ENCODE measurements at places on chromosomes 4 and X.

- DNase-seq: no peak
These were observed 638.0 kb upstream of the FRG1 start for GRCh38 chr4:189302719-189303118.

DNA sequence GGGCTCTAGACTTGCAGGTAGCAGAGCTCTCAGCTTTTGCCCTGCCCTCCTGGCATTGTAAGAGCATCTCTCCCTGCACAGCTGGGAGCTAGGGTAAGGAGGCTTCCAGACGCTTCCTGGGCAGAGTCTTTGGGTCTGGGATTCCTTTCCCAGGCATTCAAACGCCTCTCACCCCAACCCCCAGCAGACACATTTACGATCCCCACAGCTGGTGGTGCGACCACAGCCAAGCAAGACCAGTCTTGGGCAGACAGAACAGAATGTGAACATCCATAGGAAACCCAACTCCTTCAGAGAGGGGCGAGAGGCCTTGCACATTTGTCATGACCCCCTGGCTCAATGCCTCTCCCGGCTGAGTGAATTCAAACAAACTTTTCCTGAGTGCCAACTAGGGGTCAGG, 38.1 kb upstream of the CD99L2 start:
- DNase-seq: no peak

DNA sequence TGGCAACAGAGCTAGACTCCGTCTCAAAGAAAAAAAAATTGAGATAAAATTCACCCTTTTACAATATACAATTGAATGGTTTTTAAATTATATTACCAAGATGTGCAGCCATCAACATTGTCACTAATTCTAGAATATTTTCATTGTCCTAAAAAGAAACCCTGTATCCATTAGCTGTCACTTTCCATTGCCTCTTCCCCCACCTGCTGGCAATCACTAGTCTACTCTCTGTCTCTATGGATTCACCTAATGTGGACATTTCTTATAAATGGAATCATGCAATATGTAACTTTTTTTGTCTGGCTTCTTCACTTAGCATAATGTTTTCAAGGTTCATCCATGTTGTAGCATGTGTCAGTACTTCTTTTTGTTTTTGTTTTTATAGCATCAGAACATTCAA, 20.8 kb downstream of the ABHD18 start:
- no peak for DNase-seq

DNA sequence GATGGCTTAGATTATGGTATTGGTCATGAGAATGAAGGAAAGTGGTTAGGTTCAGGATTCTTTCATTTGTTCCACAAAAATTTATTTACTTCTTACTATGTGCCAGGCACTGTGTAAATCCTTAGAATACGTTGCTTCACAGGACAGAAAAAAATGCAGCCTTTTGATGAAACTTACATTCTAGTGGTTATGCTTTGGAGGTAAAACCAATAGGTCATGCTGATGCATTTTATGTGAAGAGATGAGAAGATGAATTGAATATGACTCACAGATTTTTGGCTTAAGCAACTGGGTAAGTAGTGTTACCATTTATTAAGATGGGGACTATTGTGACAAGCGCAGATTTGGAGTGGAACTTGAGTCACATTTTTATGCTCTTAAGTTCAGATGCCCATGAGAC, 165.3 kb downstream of the GLRA2 start:
- no peak for DNase-seq

DNA sequence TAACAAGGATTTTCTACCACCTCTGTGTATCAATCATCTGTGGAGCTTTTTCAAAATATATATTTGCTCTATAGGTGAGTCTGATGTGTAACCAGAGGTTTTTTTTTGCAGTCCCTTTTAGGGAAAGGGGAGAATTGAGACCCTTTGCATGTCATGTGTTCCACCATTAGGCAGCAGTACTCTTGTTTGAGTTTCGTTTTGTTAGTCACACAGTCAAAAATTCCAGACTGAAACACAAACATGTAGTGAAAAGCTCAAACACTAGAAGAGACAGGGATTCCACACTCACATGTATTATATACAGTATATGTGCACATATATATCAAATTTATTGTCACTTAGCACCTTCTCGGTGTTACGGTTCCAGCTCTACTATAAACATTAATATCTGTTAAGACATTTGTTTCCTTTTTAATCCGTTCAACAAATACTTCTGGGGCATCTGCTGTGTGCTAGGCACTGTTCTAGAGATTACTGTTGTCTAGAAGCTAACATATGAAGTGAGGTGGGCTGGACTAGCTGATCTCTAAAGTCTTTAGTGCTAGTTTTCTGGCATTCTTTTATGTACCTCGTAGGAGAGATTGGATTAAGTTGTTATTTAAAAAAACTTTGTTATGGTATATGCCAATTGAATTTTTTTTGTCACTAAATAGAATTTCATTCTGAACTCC, 5.5 kb downstream of the USP9X start:
- no peak for DNase-seq

DNA sequence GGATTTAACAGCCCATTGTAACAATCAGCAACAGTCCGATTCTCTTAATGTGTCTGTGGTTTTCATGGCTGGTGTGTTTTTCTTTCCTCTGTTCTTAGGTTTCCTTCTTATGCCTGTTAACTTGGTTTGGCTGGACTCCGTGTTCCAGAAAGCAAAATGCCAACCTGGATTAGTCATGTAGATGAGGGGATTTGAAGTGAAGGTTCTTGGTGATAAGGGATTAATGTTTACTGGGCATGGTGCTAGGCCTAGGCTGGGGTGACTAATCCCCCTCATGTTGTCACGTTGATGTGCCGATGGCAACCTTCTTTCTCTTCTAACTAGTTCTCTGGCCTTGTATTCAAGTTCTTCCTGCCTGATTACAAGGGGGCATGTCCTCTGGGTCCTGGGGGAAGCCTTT, 85.9 kb downstream of the REPS2 start:
- DNase-seq: no peak

DNA sequence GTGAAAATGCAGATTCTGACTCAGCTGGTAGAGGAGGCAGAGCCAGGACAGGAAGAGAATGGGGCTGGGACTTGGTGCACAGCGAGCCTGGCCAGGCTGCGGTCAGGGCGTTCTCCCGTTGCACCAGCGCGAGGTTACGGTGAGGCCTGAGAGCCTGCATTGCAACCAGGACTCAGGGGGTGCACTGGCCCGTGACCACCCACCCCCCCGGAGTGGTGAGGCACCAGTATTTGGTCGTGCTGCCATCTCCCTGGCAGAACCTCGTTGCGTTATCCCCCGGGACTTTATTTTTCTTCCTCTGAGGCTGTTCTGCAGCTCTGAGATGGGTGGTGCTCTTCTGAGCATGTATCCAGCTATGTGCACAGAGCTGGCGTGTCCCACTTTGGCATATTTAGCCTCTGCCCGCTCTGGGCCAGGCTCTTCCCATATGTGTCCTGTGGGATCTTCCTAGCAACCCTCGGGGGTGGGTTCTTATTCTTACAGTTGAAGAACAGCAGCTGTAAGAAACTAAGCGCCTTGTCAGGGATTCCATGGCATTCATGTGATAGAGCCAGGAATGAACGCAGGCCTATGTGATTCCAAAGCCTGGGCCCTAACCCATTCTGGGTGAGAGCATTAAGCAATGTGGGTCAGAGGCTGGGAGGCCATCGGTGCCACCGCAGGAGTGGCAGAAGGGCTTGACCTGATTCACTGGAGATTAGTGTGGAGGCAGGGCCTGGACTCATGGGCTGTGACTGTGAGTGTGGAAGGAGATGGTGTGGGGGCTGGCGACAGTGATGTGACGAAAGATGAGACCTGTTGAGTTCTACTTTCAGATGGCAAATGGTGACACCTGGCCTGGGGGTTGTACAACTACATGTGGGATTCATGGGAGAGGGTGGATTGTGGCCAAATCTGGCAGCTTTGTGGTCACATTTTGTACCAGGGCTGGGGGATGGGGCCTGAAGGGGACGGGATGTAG, 3.1 kb downstream of the TADA2B start:
- peak; percentile 34 for DNase-seq

GRCh38 chr4:82428969-82429727, 1.1 kb downstream of the HNRNPDL start:
- DNase-seq: peak; percentile 95

- DNase-seq: no peak
These were observed 266.4 kb downstream of the RAPGEF2 start for GRCh38 chr4:159369256-159369655.

DNA sequence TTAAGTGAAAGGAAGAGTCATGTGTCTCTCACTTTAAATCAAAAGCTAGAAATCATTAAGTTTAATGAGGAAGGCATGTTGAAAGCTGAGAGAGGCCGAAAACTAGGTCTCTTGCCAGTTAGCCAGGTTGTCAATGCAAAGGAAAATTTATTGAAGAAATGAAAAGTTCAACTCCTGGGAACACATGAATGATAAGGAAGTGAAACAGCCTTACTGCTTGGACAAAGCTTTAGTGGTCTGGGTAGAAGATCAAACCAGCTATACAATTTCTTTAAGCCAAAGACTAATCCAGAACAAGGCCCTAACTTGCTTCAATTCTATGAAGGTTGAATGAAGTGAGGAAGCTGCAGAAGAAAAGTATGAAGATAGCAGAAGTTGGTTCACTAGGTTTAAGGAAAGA, 24.9 kb downstream of the RHOH start:
- DNase-seq: no peak

GRCh38 chr4:118753685-118754084, 68.5 kb downstream of the METTL14 start:
- DNase-seq: no peak

DNA sequence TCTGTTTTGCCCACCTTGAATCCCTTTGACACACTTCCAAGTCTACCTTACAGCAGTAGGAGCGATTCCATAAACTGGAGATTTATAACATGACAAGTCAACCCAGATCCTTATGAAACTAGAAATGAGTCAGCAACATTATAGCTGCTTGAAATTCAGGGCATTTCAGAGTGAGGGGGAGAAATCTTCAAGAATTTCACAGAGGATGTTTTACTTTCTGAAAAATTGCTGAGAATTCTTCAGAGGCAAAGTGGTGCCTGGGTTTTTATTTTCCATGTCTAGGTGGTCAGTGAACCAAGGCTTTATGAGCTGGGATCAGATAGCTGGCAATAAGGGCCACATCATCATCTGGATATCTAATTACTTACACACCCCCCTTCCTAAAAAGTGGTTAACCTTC, 119.8 kb downstream of the PPARGC1A start:
- DNase-seq: no peak

DNA sequence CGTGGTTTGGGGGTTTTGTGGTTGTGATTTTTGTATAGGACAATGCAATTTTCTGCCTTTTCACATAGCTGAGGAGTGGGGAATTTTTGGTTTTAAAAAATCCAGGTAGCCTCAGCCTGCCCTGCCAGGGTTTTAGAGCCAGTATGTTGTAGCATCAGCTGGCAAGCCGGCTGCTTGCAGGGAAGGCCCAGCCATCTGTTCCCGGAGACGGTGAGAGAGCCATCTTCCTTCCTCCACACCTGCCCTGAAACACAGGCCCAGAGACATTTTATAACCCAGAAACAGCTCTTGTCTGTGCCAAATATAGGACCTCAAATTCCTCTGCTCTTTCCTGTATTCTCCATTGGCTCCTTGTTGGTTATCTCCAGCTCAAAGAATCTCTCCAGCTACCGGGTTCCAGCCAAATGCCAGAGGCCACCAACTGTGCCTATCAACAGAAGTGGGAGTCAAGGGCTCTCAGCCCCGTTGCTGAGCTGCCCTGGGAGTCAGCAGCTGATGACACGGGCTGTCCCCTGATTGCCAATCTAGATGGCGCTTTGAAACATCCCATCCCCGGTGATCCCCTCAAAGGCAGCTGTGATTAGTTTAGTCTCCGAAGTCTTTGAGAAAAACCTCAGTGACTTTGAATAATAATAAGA, 595.2 kb downstream of the MID1IP1 start:
- DNase-seq: no peak

- DNase-seq: no peak
These were observed 185.3 kb downstream of the MID1IP1 start for GRCh38 chrX:38986586-38986985.

- DNase-seq: peak; percentile 5
These were observed 8.5 kb downstream of the MXD4 start for GRCh38 chr4:2253160-2254084.

Data from activated CD4-positive, alpha-beta memory T cell treated with anti-CD3 and anti-CD28 coated beads for 36 hours (primary cell).